ENCODE measurements at places on chromosomes 2 and 18.

GRCh38 chr2:43519643-43520221 is 76.1 kb downstream of the THADA start:
- peak; percentile 84 for DNase-seq

DNA sequence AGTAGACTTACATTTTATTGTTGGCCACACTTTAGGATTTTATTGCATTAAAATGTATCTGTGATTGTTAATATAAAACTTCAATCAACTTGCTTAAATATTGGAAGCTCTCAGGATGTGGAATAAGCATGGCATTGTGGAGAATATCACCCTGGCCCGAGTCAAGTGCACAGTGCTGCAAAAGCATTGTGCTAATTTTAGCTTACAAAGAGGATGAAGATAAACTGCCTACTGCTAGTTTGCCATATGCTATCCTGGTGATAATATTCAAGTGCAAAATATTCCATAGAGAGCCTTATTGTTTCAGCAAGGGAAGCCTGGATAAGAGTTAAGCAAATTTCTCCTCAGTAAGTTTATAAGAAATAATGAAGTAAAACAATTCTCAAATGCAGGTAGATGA is 54.5 kb downstream of the MEIS1 start:
- DNase-seq = no peak

- peak; percentile 72 for DNase-seq
Measured at GRCh38 chr2:175414882-175415487, 233.5 kb upstream of the ATP5MC3 start.

DNA sequence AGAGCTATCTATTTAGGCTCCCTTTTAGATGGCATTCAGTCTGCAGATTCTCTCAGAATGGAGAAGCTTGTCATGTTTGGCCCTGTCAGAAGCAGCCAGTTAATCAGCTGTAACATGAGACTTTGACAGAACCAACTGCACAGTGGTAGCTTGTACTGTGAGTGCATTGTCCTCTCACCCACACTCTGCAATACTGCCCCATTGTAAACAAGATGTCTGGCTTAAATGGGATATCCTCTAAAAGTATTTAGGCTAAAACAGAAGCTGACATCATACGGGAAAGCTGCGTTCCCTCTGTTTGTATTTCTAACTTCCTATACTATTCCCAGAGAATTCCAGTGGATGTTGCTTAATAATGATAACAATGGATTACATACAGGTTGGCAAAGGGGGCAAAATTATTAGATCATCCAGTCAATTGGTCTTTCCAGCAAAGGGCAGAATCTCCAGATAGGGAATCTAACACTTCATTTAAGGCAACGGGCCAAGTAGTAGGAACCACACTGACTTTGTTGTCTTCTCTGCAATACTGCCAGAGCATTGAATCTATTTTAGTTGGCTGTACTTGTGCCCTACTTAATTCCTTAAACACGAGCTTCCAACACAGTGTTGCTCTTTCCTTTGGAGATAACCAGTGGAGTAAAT is 15.4 kb upstream of the STAT4 start:
- peak; percentile 55 for DNase-seq

DNA sequence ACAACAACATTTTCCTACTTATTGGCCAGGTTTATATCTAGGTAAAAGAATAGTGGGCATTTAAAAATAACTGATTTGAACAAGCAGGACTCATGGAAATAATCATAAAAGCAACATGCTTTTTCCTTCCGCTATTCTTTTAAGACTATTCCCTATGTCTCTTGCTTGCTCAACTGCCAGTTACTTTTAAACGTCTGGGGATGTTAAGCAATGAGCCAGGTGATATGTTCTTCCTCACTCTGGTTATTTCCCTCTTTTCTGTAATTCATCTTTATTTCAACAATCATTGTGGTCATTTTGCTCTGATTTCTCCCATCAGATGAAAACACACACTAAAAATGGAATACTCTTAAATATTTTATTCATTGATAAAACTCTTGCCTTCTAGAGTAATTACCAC is 33.4 kb upstream of the SLC8A1 start:
- no peak for DNase-seq

DNA sequence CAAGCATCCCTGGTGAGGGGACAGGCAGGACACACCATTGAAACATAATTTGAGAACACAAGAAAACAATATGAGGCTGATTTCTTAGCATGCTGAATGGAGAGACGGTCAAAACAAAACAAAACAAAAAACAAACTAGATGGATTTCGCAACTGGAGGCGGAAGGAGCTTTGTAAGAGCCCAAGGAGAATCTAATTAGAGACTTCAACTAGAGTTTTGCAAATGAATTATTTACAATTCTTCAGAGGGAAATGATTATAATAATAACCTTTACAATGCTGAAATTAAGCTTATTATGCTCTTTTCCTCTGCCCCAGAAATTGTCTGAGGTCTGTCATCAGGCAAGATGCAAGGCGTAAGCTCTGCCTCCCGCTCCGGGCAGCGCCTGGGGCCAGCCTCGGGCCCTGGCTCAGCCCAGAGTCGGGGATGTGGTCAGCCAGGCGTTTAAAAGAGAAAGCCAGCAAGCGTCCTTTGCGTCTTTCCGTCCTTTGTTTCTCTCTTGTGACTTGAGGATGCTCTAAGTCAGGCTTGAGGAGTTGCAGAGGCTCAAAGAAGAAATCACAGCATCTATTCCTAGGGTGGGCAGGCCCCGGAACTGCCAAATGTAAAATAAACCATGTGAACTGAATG is 139.6 kb downstream of the TWIST2 start:
- DNase-seq = no peak

DNA sequence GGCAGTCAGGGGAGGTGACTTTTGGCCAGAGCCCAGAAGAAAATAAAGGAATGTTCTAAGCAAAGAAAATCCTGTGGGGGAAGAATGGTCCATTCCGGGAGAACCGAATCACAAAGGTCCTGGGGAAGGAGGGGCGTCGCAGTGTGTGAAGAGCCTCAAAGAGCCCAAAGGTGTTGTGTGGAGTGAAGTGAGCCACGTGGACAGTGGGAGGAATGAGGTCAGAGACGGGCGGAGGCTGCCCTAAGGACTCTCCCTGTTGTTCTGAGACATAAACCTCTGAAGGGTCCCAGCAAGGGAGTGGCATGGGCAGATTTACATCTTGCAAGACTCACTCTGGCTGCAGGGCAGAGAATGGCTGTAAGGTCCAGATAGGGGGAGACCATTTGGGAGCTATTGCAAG is 91.3 kb upstream of the SEC11C start:
- DNase-seq = no peak

- no peak for DNase-seq
Measured at GRCh38 chr2:131543385-131543891, 15.8 kb downstream of the CCDC74A start.

DNA sequence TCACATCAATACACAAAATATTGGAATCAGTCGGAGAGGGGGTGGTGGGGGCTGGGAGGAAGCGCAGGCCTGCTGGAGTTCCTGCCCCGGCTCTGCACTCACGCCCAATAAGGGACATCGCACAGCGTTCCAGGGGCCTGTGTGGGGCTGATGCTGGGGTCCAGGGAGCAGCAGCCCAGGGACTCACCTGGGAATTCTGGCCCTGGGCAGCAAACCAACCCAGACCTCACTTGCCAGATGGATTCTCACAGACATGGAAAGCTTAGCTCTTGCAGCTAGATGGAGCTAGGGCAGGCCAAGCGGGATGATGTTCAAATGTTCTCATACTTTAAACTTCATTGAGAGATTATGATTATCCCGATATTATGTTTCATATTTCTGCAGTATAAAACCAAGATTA is 266.6 kb upstream of the TANK start:
- DNase-seq = no peak

DNA sequence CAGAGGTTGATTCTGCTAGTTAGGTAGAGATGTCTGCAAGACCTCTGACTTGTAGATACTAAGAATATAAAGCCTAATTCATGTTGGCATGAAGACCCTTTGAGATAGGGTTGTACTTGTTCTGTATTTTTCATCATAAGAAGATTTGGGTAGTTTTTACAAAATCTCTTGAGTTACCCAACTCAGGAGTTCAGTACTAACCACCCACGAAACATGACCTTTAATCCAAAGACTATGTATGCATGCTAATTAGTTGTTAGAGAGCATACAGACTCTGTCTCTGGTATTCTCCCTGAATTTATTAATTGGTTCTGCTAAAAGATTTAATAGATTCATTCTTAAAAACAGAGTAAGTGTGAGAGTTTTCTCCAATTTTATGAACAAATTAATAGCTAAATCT is 16.9 kb downstream of the PECR start:
- no peak for DNase-seq

- DNase-seq = no peak
Measured at GRCh38 chr2:98419544-98419943, 25.1 kb upstream of the INPP4A start.

- no peak for DNase-seq
Measured at GRCh38 chr2:210544831-210545230, 11.6 kb upstream of the CPS1 start.

- no peak for DNase-seq
Measured at GRCh38 chr2:161417438-161418274, 1.6 kb downstream of the TBR1 start.

- peak; percentile 73 for DNase-seq
Measured at GRCh38 chr2:53632714-53633113, 134.9 kb upstream of the CHAC2 start.

DNA sequence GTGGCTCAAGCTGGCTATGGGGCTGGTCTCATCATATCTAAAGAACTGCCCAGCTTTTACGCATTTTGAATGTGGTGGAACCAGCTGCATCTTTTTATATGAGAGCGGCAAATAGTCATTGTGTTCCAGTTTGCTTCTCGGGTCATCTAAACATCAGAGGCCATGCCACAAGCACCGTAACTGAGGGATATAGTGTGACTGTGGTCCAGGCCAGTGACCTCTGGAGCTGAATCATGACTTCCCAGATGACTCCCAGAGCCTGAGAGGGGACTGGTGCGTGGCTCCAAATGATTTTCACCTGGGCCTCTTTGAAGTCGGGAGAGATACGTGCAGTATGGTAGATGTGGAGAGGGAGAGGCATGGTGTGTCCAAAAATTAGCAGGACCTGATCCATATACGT is 271.0 kb downstream of the NEDD4L start:
- peak; percentile 33 for DNase-seq

DNA sequence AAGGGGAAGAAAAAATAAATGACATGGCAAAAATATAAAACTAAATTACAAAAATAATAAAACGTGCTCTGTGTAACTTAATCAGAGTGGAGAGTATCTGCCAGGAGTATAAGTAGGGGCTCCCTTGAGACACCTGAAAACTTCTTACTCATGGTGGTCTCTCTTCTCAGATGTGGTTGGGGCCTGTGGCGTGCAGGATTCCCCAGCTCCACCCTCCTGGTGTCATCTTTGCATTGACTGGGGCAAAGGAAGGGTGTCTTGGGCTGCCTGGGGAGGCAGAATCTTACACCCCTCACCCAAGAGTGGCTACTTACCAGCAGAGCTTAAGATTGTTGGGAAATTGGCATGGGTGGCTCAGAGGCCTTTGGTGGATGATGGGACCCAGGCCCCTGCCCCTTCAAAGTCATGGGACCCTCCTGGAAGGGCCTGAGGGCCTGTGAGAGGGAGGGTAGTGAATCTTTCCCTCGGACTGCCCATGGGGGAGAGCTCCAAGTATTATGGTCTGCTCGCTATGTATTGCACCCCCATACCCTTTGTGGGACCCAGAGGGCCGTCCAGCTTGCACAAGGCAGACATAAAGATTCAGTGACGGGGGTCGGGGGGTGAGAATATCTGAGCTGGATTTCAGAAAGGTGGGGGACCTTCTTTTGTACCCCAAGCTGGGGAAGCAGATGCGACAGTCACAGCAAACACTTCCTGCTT is 6.9 kb upstream of the TRAF3IP1 start:
- DNase-seq = no peak

- DNase-seq = no peak
Measured at GRCh38 chr18:75339936-75340605, 87.4 kb downstream of the SMIM21 start.

DNA sequence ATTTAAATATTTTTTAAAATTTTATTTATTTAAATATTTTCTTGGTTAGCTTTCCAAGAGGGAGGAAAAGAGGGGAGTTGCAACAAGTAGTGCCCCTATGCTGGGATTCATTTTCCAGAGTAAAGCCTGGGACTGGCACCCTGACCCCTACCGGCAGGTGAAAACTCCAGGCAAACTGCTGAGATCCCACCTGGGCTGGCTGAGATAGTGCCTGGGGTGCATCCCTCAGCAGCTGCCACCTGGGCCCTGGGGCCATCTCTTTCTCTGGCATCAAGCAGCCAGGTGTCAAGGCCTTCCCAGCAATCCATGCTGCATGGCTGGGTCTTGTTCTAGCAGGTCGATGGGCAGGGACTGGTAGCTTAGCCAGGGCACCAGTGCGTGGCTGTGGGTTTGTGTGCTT is 6.6 kb downstream of the SIX2 start:
- no peak for DNase-seq

DNA sequence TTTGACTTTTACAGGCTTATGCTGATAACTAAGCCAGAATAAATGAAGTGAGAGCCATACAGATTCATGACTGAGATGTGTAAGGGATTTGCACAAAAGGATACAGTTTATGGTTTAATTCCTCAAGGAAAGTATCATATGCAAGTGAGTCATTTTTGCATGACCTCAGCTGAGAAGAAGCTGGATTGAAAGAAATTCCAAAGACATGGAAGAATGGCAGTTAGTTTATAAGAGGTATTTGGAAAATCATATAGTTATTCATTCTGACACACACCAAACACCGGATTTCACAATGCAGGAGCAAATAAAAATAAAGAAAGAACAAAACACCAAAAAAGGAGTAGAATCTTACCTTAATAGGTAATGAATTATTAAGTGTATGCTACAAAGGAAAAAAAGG is 83.2 kb upstream of the RND3 start:
- peak; percentile 93 for DNase-seq

DNA sequence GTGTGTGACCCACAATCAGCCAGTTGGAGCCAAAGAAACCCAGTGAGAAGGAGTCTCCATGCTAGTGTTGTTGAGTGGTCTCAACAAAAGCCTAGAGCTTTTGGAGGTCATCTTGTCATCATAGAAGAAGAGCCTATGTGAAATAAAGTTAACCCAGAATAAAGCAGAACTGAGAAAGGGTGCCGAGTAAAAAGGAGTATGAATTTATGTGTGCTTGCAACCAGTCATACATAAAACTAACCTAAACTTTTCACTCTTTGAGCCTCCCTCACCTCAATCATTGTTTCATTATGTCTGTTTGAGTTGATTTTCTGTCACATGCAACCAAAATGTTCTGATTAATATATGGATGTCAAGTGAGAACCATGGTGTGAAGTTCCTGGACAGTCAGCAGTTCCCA is 599.3 kb upstream of the ZEB2 start:
- DNase-seq = no peak

DNA sequence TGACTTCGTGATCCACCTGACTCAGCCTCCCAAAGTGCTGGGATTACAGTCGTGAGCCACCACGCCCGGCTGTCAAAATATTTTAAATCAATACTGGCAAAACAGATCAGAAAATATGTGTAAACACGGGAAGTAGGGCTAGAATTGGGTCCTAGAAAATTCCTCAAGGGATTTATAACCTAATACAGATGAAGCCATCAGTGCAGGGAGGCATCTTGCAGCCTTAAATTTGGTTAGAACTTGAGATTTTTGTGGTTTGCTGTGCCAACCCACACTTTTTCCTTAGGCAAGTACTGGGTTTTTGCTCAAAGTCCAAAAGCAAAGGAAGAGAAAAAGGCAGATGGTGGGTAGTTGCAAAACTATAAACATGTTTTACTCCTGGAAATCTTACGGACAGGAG is 33.7 kb upstream of the NFE2L2 start:
- DNase-seq = no peak
